ENCODE measurements at places on chromosomes 5 and 9.

GRCh38 chr5:98085593-98085992 is 687.9 kb upstream of the RGMB start:
- DNase-seq, result no peak

GRCh38 chr9:104769655-104770054 is 5.7 kb downstream of the NIPSNAP3B start:
- no peak for DNase-seq

GRCh38 chr5:10502578-10502977 is 60.9 kb downstream of the ROPN1L start:
- no peak for DNase-seq

DNA sequence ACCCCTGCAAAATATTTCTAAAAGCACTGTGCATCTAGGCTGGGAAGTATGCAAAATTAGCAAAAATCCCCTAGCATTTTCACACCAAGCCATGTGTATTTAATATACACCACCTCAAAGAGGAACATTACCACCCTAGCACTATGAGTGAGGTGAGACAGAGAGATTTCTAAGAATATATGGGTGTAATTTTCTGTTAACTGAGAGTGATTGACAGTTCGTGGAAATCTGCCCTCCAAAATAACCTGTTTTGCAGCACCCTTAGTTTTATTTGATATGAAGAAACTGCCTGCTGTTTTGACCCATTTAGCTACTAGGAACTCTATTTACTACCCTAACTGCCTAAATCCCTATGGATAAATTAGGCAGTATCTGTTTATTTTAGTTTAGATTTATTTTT is 64.2 kb upstream of the CDKN2B start:
- DNase-seq, result no peak

GRCh38 chr5:171412186-171412585 is 7.3 kb upstream of the FGF18 start:
- DNase-seq, result no peak

Measured in EL (cell line).